ENCODE measurements at places on chromosomes 6 and 20. TPM values are rescaled to one million over a fixed set of nuclear protein-coding genes. Genes with fewer than 3 reads are reported as not detected.

The TP53TG5 gene
- polyA plus RNA-seq = 2.0 TPM

The HLA-DMB gene
- polyA plus RNA-seq = 67.2 TPM

The CGAS gene
- 3.3 TPM for polyA plus RNA-seq

The MUCL3 gene
- polyA plus RNA-seq = 0.07 TPM

The GINS1 gene
- 20.0 TPM for polyA plus RNA-seq

The DCDC2 gene
- polyA plus RNA-seq = 113 TPM

The HRH3 gene
- 0.21 TPM for polyA plus RNA-seq

The BAG2 gene
- polyA plus RNA-seq = 6.3 TPM

The CST5 gene
- polyA plus RNA-seq = 0.24 TPM

The CDH26 gene
- 1.7 TPM for polyA plus RNA-seq

The CLPSL2 gene
- polyA plus RNA-seq = not detected

The NFATC2 gene
- 2.1 TPM for polyA plus RNA-seq

The TRAPPC3L gene
- polyA plus RNA-seq = 0.46 TPM

The TFAP2A gene
- 44.9 TPM for polyA plus RNA-seq

The COL12A1 gene
- 84.5 TPM for polyA plus RNA-seq

The HTR1E gene
- polyA plus RNA-seq = 0.64 TPM

The ADGRF5 gene
- polyA plus RNA-seq = 27.1 TPM

The KATNA1 gene
- polyA plus RNA-seq = 27.7 TPM

The ANKRD60 gene
- not detected for polyA plus RNA-seq

The PGBD1 gene
- 11.5 TPM for polyA plus RNA-seq

The SYNGAP1 gene
- polyA plus RNA-seq = 50.2 TPM

The DYNLT2 gene
- 6.5 TPM for polyA plus RNA-seq
